Activated CD8-positive, alpha-beta memory T cell treated with anti-CD3 and anti-CD28 coated beads for 24 hours (primary cell): ENCODE measurements at places on chromosomes 7 and 10.

GRCh38 chr7:93175219-93175618 is 27.0 kb upstream of the SAMD9L start:
- no peak for DNase-seq

- no peak for DNase-seq
Measured at GRCh38 chr7:113996405-113996804, 77.6 kb upstream of the PPP1R3A start.

GRCh38 chr10:132539894-132540293 is 2.3 kb downstream of the INPP5A start:
- no peak for DNase-seq

DNA sequence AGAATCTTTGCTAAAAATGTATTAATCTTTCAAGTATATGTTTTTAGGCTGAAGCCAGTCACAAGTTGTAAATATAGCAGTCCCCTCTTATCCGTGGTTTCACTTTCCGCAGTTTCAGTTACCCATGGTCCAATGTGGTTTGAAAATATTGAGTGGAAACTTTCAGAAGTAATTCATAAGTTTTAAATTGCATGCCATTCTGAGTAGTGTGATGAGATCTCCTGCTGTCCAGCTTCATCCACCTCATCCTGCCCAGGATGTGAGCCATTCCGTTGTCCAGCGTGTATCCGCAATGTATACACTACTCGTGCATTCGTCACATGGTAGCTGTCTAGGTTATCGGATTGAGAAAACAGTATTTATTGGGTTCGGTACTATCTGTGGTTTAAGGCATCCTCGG is 12.2 kb downstream of the PDCD4 start:
- no peak for DNase-seq

- no peak for DNase-seq
Measured at GRCh38 chr7:50735333-50735732, 47.4 kb downstream of the GRB10 start.

DNA sequence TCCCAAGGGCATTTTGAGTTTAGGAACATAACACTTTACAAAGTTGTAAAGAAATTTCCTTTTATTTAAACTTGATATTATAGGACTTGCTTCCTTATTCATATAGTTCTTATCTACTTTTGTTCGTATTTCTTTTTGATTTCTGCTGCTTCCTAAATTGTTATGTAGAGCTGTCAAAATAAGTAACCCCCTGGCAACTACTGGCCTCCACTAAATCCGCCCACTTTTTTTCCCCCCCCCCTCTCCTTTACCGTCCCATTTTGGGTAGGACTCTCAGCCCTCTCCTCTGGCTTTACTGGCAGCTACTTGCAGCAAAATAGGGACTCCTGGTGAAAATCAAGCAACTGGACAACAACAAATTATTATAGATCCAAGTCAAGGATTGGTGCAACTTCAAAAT is 1.1 kb downstream of the SP4 start:
- DNase-seq: no peak

GRCh38 chr10:97563337-97563736 is 9.2 kb upstream of the ANKRD2 start:
- DNase-seq: no peak

GRCh38 chr10:89458291-89458690 is 43.9 kb downstream of the IFIT5 start:
- no peak for DNase-seq

- no peak for DNase-seq
Measured at GRCh38 chr7:52107355-52107754, 790.7 kb upstream of the COBL start.

DNA sequence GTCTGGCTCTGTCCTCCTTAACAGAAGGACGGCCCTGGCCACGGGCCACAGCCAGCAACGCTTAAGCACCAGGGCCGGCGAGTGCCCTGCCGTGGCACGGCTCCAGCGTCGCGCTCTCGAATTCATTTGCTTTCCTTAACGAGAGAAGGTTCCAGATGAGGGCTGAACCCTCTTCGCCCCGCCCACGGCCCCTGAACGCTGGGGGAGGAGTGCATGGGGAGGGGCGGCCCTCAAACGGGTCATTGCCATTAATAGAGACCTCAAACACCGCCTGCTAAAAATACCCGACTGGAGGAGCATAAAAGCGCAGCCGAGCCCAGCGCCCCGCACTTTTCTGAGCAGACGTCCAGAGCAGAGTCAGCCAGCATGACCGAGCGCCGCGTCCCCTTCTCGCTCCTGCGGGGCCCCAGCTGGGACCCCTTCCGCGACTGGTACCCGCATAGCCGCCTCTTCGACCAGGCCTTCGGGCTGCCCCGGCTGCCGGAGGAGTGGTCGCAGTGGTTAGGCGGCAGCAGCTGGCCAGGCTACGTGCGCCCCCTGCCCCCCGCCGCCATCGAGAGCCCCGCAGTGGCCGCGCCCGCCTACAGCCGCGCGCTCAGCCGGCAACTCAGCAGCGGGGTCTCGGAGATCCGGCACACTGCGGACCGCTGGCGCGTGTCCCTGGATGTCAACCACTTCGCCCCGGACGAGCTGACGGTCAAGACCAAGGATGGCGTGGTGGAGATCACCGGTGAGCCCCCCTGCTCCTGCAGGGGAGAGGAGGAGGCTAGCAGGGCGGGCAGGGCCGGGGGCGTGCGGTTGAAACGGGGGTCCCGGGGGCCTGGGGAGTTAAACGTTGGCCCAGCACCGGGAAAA is at the start of gene HSPB1:
TSS of gene HSPB1 (plus strand) at position 327 of the 855 bp plus-strand sequence. CDS start at position 367, 40 bp downstream.
- peak; percentile 77 for DNase-seq

DNA sequence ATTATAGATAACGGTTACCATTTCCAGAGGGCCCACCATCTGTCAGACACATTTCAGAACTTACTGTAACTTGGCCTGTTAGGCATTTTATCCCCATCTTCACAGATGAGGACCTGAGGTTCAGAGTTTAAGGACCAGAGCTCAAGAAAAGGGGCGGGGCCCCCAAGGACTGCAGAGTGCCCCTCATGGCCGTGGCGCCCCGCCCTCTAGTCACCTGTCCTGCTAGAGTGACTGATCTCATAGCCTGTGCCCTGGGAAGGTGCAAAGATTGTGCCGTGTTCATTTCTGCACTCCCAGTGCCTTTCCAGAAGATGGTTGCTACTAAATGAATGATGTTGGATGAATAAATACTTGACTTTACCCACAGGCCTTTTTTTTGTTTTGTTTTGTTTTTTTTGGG is 107.0 kb downstream of the XRCC2 start:
- no peak for DNase-seq

- DNase-seq: no peak
Measured at GRCh38 chr10:131921184-131921583, 20.4 kb downstream of the PPP2R2D start.

DNA sequence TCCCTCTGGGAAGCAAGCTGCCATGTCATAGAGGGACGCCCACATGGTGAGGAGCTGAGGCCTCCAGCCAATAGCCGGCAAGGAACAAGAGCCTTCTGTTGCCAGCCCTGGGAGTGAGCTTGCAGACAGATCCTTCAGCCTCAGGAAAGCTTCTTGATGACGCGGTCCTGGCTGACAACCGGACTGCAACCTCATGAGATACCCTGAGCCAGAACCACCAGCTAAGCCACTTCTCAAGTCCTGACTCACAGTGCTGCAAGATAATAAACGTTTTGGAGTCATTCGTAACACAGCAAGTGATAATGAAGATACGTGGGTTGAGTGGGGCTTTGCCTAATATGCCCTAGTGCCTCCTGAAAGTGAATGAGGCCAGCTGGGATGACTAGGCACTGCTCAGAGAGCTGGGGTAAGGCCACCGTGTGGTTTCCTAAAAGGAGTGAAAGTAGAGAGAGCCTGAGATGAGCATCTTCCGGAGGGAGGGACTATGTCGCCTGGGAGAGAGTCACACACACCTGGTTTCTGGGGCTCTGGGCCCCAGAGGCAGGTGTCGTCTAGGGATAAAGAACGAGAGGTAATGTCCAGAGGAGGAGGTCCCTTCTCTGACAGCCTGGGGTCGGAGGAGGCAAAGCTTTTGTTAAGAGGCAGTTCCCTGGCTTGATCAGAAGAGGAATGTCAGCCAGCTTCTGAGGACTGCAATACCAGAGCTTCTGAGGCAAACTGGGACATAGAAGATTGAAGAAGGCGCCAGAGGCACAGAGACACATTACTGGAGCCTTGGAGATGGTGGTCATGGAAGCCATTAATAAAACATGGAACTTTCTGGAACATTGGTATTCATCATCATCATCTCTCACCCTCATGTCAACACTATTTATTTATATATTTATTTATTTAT is 53.6 kb downstream of the PYROXD2 start:
- DNase-seq: no peak

- no peak for DNase-seq
Measured at GRCh38 chr7:46515844-46516590, 594.9 kb upstream of the IGFBP3 start.

DNA sequence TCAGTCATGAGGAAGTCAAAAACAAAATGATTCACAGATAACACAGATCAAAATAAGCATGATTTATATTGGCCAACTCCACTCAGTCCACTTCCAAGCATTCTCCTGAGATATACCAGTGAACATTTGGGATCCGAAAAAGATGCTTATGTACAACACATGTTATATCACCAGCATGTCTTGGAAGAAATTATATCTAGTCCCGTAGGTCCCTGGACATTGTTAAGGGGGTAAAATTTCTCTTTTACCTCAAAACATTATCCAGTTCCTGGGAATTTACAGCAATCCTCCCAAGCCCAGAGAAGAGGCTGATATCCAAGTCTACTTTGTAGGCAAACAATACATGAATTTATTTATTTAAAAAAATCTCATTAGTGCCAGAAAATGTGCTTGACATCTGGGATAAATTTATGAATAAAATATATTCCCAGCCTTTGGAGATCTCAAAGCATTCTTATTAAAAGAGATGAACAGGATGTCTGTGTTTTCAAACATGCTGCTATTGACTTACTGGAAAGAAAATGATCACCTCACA is 582.2 kb upstream of the ZWINT start:
- no peak for DNase-seq

DNA sequence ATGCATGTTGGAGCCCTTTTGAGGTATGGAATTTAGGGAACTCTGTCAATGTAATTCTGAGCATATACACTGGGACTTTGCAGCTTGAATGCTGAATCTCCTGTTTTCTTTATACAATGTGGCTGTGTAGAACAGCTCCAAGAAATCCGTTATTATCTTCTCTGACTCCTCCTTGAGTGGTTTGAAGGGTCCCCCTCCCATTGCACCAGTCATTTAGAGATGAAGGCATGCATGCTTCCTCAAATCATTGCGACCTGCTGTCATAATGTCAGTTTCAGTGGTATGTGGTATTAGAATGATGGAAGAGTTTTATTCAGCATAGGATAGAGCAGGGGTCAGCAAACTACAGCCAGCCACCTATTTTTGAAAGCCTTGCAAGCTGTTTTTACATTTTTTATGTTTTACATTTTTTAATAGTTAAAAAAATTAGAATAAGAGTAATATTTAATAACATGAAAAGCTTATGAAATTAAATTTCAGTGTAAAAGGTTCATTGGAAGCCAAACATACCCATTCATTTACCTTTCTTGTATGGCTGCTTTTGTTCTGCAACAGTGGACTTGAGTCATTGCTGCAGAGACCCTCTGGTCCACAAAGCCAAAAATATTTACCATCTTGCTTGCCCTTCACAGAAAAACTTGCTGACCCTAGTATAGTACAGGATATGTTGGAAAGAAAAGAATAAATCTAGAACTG is 8.1 kb downstream of the STK17A start:
- DNase-seq: no peak

DNA sequence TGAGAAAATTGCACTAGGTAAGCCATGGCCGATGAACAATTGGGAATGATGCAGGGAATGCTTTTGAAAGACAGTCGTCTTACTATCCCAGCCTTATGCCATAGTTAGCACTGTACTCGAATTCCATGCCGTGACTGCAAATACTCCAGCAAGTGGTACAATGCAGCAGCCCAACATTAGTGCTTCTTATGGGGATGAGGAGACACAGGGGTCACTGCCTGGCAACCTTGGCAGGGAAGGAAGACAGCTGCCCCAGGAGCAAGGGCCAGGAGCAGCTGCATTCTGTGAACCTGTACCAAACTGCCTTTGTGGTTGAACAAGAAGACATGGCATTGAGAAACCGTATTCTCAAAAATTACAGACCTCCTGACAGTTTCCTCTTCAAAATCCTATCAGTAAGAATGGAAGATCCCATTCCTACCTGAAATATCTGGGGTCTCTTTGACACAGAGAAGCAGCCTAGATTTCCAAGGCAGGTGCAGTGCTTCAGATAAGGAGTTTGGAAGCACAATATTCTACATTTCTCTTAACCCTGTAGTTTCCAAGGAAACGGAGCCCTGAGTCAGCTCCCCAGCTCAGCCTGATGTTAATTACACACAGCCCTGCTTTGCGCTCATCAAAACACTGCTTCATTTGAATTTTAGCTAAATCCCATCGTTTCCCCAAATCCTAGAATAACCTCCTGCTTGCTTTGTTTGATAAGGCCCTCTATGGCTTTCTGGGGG is 49.0 kb upstream of the FRMD4A start:
- no peak for DNase-seq

DNA sequence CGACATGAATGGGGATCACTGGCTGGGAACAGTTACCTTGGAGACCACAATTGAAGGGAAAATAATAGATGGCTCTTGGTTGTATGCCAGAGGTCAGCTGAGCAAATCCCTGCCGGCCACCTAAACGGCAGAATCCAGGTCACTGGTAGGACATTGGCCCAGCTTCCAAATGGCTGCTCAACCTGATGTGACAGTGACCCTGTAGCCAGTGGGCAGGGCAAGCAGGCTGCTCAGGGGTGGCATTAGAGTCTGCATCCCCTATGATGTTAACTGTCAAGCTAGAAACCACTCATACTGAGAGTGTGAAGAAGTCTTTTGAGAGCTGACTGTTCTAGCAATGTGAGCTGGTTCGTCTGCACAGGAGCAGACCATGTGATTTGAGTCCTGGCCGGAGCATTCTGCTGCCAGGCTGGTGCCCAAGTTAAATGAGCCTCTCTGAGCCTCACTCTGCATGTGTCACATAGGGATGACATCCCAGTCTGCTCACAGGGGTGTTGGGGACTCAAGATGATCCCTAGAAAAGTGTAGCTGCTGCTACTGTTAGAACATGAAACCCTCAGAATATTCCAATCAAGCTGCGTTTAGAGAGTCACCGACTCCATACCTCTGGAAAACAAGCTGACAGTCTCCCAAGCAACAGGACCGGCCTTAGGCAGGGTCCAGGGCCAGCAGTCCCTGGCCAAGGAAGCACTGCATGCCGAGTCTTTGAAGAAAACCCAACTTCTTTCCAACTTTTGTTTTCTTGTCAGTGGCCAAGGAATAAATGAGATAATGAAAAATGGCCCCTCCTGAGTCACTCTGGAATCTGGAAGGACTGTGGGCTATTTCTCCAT is 69.7 kb downstream of the VWA2 start:
- DNase-seq: no peak
